Astrocyte (in vitro differentiated cells and primary cell): ENCODE measurements at places on chromosomes 2 and 18.

- H3K4me3 ChIP-seq: no peak overlapping the region
- peak; percentile 81 for DNase-seq
- H3K36me3 ChIP-seq: no peaks in the 10 kb centered on the region
- no peaks in the 10 kb centered on the region for H3K27me3 ChIP-seq
- H3K27ac ChIP-seq: peak overlapping the region; percentile 48
Observed at GRCh38 chr2:54999182-54999581, 51.1 kb downstream of the RTN4 start.

DNA sequence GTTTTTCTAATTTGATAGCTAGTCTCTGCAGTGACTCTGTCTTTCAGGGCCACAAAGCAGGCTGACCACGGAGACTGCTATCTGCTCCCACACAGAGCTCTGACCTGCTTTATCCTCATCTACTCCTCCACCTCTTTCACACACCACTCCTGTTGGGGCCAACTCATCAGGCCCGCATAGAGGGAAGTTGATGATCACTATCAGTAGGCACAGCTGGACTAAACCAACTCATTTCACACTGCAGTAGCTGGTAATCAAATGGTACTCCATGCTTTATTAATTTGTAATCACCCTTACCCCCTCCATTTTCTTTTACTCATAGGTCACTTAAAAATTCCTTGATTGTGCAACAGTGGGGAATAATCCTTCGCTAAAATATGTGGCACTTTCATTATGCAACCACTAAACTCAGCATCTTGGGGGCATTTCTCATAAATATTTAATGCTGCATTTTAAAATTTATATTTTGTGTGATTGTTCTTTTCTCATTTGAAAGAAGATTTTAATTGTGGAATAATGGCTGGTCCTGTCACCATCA lies 249.8 kb upstream of the GCFC2 start:
- no peak overlapping the region for H3K27ac ChIP-seq
- H3K4me3 ChIP-seq: no peak overlapping the region
- no peaks in the 10 kb centered on the region for H3K4me1 ChIP-seq
- no peaks in the 10 kb centered on the region for H3K27me3 ChIP-seq

GRCh38 chr2:172440795-172441194 lies 13.4 kb downstream of the ITGA6 start:
- no peak overlapping the region for H3K4me3 ChIP-seq
- H3K4me1 ChIP-seq: peaks cover 41% of the 10 kb centered on the region
- DNase-seq: no peak
- no peaks in the 10 kb centered on the region for H3K27me3 ChIP-seq
- H3K36me3 ChIP-seq: no peaks in the 10 kb centered on the region
- H3K27ac ChIP-seq: no peak overlapping the region

DNA sequence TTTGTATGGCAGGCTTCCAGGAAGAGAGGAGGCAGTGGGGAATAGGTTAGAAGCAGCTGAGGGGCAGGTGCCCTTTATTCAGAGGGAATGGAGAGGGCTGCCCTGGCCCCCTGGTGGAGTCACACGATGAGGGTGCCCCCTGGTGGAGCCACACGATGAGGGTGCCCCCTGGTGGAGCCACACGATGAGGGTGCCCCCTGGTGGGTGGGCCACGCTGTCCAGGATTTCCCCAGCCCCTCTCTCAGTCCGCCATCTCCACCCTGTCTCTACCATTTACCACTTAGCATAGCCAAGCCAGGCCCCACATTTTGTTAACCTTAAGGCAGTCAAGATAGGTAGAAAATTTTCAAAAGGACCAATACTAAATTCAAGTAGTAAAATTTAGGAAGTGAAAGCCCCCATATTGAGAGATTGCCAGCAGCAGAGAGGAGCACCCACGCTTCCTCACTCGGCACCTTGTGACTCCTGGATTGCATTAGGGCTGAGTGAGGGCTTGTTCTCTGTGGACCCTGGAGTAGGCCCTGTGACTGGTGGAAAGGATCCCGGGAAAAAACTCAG lies 10.4 kb upstream of the FAM228A start:
- H3K4me1 ChIP-seq: no peaks in the 10 kb centered on the region
- no peak overlapping the region for H3K4me3 ChIP-seq
- no peak overlapping the region for H3K27ac ChIP-seq

- no peak overlapping the region for H3K4me3 ChIP-seq
- H3K27me3 ChIP-seq: no peaks in the 10 kb centered on the region
- H3K36me3 ChIP-seq: no peaks in the 10 kb centered on the region
- no peak for DNase-seq
- H3K4me1 ChIP-seq: no peaks in the 10 kb centered on the region
- H3K27ac ChIP-seq: no peak overlapping the region
Observed at GRCh38 chr2:148979919-148980277, 58.6 kb upstream of the LYPD6B start.

DNA sequence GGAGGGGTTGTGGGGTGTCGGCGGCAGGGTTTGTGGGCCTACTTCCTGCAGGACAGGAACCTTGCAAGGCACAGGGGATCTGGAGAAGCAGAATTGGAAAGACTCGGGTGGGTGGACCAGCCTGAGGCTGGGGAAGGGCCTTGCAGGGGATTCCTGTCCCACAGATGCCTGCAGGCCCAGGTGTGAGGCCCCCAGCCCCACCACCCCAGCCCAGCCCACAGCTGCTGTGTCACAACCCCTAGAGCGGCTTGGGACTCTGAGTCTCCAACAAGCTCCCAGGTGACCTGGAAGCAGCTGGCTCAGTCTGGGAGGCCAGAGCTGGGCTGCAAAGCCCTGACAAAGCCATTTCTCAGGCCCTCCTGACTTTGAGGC lies 93.1 kb downstream of the ZFP36L2 start:
- H3K4me1 ChIP-seq: peaks cover 32% of the 10 kb centered on the region
- DNase-seq: no peak
- H3K27ac ChIP-seq: no peak overlapping the region
- H3K36me3 ChIP-seq: no peaks in the 10 kb centered on the region

GRCh38 chr18:44502790-44503189 lies 177.9 kb upstream of the SETBP1 start:
- no peaks in the 10 kb centered on the region for H3K4me1 ChIP-seq
- no peaks in the 10 kb centered on the region for H3K36me3 ChIP-seq
- DNase-seq: no peak
- no peaks in the 10 kb centered on the region for H3K27me3 ChIP-seq
- no peak overlapping the region for H3K27ac ChIP-seq

DNA sequence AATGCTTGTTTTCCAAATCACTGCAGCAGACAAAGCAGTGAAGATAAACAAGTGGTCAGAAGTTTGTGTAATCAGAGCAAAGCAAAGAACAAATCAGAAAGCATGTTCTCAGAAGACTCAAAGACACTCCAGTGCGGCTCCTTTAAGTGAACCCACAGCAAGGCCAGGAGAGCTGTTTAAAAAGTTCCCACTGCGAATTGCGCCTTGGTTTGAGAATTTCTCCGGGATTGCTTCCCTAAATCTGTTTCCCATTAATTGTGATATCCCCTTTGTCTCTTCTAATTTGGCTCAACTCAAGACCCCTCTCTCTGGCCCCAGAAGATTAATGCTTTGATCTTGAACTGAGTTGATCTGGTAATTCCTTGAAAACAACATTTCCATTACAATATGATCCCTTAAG lies 122.4 kb upstream of the BCL2L11 start:
- no peaks in the 10 kb centered on the region for H3K36me3 ChIP-seq
- no peaks in the 10 kb centered on the region for H3K4me1 ChIP-seq
- H3K4me3 ChIP-seq: no peak overlapping the region
- H3K27ac ChIP-seq: no peak overlapping the region

DNA sequence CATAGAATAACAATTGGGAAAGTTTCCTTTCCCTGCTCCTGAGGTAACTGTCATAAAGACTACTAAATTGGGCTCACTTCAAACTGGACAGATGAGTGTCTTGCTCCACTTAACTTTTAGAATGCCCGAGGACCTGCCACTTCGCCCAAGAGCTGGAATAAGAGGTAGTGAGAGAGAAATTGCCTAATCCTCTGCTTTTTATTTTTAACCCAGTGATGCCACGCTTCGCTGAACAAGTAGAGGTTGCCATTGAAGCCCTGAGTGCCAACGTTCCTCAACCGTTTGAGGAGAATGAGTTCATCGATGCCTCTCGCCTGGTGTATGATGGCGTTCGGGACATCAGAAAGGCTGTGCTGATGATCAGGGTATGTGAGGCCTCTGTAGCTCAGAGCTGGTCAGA lies 269.4 kb upstream of the LRRTM1 start:
- no peaks in the 10 kb centered on the region for H3K36me3 ChIP-seq
- H3K4me1 ChIP-seq: no peaks in the 10 kb centered on the region
- H3K27ac ChIP-seq: no peak overlapping the region
- H3K27me3 ChIP-seq: no peaks in the 10 kb centered on the region

GRCh38 chr2:11705063-11705462 lies 35.1 kb upstream of the NTSR2 start:
- DNase-seq: no peak
- no peak overlapping the region for H3K4me3 ChIP-seq
- H3K27me3 ChIP-seq: no peaks in the 10 kb centered on the region
- no peak overlapping the region for H3K27ac ChIP-seq

- H3K27me3 ChIP-seq: no peaks in the 10 kb centered on the region
- DNase-seq: no peak
- no peak overlapping the region for H3K27ac ChIP-seq
- H3K4me1 ChIP-seq: peaks cover 4% of the 10 kb centered on the region
- H3K4me3 ChIP-seq: no peak overlapping the region
Observed at GRCh38 chr2:96164459-96165184, 19.4 kb upstream of the DUSP2 start.

GRCh38 chr2:187445051-187445450 lies 3.0 kb downstream of the CALCRL start:
- H3K27ac ChIP-seq: no peak overlapping the region
- DNase-seq: no peak
- H3K27me3 ChIP-seq: no peaks in the 10 kb centered on the region
- peaks cover 4% of the 10 kb centered on the region for H3K4me1 ChIP-seq
- no peaks in the 10 kb centered on the region for H3K36me3 ChIP-seq

DNA sequence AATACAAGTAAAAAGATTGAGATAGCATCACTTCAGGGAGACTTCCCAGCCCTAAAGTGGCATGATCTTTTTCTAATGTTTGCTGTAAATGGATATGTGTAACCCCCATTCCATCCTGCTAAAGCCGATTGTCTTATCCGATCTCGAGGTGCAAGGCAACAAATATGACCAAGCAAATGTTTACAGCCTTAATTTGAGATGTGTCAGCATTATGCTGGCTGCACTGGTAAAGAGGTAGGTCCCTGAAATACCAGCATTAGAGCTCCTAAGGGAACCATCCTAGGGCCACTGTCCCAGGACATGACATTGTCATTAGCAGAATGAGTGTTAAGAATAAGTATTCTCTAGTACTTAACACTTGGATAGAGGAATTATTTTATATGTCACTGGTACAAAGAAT lies 108.4 kb downstream of the EPC2 start:
- peaks cover 8% of the 10 kb centered on the region for H3K4me1 ChIP-seq
- no peaks in the 10 kb centered on the region for H3K27me3 ChIP-seq
- DNase-seq: no peak

- no peak overlapping the region for H3K27ac ChIP-seq
- no peaks in the 10 kb centered on the region for H3K27me3 ChIP-seq
- H3K36me3 ChIP-seq: no peaks in the 10 kb centered on the region
- no peaks in the 10 kb centered on the region for H3K4me1 ChIP-seq
- no peak for DNase-seq
Observed at GRCh38 chr2:206095536-206096332, 9.8 kb upstream of the INO80D start.

GRCh38 chr2:207833251-207833751 lies 63.6 kb upstream of the FZD5 start:
- no peak overlapping the region for H3K27ac ChIP-seq
- DNase-seq: no peak
- H3K36me3 ChIP-seq: no peaks in the 10 kb centered on the region
